T-helper 17 cell (primary cell): ENCODE measurements at places on chromosomes 3 and 15. TPM values are rescaled to one million over a fixed set of nuclear protein-coding genes. Genes with fewer than 3 reads are reported as not detected.

ERC2 gene
- total RNA-seq = 0.21 TPM

RAD54L2 gene
- total RNA-seq = 41.1 TPM

ZBED2 gene
- 0.12 TPM for total RNA-seq

UROC1 gene
- not detected for total RNA-seq

ATP13A4 gene
- total RNA-seq = 3.5 TPM

STARD5 gene
- 4.6 TPM for total RNA-seq

TRPM1 gene
- not detected for total RNA-seq

SYNPR gene
- total RNA-seq = not detected

GOLGA8Q gene
- total RNA-seq = 1.4 TPM

- H3K36me3 ChIP-seq = peaks cover 13% of the 10 kb centered on the region
- DNase-seq = no peak
- no peak overlapping the region for H3K4me3 ChIP-seq
- H3K4me1 ChIP-seq = peaks cover 2% of the 10 kb centered on the region
Measured at GRCh38 chr15:94477913-94478553, 246.7 kb downstream of the MCTP2 start.

DNA sequence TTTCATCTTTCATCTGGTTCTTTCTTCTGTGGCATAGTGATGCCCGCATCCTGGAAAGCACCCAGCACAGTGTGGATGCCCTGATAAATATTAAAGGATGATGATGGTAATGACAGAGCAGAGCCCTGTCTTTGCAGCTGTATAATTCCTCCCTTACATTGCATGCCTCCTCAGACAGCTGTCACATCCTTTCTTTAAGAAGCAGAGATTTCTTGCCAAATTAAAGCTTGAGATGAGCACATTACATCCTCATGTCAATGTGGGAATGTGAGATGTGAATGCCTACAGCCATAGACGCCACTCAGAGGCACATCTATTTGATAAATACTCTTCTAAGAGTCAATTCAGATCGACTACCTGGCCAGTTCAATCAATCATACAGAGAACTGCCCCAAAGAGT lies 642.0 kb downstream of the ZNF385D start:
- no peak overlapping the region for H3K4me3 ChIP-seq
- H3K36me3 ChIP-seq = no peaks in the 10 kb centered on the region
- H3K27ac ChIP-seq = no peak overlapping the region
- DNase-seq = no peak

DNA sequence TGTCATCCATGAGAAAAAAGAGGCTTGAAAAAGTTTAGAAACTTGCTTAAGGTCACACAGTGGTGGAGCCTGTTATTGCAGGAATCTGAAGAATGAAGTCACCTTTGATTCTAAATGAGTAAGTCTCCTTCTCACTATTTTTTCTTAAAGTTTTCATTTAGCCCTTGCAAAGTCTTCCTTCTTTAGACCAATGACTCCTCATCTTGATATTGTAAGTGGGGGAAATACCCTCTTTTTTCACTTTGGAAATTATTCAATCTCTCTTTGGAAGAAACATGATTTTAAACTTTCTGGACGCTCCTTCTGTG lies 787 bp upstream of the SLMAP start:
- H3K27ac ChIP-seq = peak overlapping the region; percentile 72
- H3K27me3 ChIP-seq = no peaks in the 10 kb centered on the region
- DNase-seq = no peak
- peak overlapping the region; percentile 95 for H3K4me3 ChIP-seq

GRCh38 chr3:124995460-124995994 lies 60.3 kb downstream of the HEG1 start:
- peaks cover 4% of the 10 kb centered on the region for H3K36me3 ChIP-seq
- DNase-seq = no peak
- H3K27ac ChIP-seq = no peak overlapping the region
- H3K4me3 ChIP-seq = no peak overlapping the region

DNA sequence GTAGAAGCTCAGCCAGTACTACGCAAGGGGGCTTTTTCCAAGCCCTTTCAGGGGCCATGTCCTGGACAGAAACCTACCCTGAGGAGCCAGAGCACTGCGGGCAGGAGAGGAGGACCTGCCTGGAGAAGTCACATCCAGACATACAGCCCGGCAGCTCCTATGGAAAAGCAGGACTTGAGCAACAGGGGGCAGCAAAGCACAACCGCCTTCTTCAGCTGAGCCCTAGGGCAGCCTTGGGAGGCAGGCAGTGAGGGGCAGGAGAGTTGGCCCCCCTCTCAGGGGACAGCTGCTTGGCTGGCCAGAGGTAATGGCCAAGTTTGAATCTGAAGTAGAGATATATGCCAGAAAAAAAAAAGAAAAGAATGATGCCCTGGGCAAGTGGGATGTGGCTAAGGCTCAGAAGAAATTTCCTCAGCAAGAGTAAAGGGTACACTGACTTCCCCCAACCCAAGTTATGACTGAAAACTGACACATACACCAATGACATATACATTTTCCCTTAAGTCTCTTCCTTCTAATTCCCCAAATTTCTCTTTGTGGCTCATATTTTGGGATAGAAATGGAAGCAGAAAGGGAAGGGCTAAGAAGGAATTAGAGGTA lies 56.9 kb downstream of the CYP19A1 start:
- H3K27ac ChIP-seq = no peak overlapping the region
- H3K4me1 ChIP-seq = no peaks in the 10 kb centered on the region
- peaks cover 36% of the 10 kb centered on the region for H3K27me3 ChIP-seq
- H3K36me3 ChIP-seq = no peaks in the 10 kb centered on the region
- H3K4me3 ChIP-seq = no peak overlapping the region

GRCh38 chr3:74693696-74694393 lies 79.4 kb upstream of the CNTN3 start:
- H3K36me3 ChIP-seq = no peaks in the 10 kb centered on the region
- H3K27ac ChIP-seq = no peak overlapping the region
- H3K4me3 ChIP-seq = no peak overlapping the region
- DNase-seq = no peak
- H3K4me1 ChIP-seq = no peaks in the 10 kb centered on the region
- H3K27me3 ChIP-seq = no peaks in the 10 kb centered on the region

DNA sequence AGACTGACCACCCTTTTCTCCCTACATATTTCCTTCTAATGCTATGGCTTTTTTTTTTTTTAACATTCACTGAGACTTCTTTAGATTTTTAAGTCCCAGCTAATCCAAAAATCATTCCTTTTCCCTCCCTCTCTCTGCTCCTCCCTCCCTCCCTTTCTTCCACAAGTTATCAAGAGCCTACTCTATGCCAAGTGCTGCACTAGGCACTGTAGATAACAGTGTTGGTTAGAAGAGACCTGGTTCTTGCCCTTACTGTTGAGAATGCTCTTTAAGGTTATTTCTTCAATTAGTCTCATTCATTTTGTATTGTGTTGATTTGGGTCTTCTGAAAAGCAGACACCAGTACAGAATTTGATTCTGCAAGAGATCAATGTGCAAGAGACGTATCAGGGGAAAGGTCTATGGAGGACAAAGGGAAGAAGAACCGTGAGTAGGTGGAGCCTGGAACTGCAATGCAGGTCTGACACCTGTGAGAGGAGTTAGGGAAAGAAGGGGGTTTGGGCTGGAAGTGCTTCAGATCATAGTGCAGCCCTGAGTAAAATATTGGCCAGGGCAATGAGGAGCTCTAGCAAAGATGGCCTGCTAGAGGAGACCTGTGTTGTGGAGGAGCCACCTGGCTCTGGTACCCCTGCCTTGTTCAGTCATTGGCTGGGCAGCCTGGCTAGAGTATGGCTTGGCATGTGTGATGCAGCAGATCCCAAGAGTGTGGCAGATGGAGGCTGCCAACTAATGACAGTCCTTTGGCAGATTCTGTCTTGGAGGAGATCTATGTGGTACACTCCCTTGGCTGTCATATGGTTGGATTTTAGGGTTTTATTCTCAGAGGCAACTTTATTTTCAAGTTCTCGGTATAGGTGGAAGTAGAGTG lies 9.7 kb upstream of the PCOLCE2 start:
- H3K36me3 ChIP-seq = peaks cover 2% of the 10 kb centered on the region
- H3K27ac ChIP-seq = no peak overlapping the region
- H3K4me3 ChIP-seq = no peak overlapping the region

DNA sequence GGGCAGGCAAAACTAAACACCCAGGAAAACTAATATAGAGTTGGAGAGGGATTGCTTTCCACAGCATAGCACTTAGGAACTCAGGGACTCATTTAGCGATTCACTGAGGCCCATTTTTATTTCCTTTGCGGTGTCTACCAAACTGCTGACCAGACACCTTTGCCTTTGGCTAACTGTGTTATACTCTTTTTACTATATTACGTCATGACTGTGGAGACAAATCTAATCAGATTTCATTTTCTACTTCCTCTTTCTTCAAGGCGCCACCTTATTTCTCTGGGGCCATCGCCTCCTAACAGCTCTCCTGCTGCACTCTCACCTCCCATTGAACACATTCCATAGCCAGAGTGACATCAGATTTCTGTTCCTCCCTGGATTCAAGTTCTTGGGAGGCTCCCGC lies 215.7 kb upstream of the WNT5A start:
- H3K27ac ChIP-seq = no peak overlapping the region
- H3K36me3 ChIP-seq = no peaks in the 10 kb centered on the region
- no peaks in the 10 kb centered on the region for H3K4me1 ChIP-seq
- H3K4me3 ChIP-seq = no peak overlapping the region
- no peak for DNase-seq

GRCh38 chr3:95351158-95351557 lies 1288.3 kb downstream of the NSUN3 start:
- no peak for DNase-seq
- H3K27ac ChIP-seq = no peak overlapping the region
- H3K4me1 ChIP-seq = no peaks in the 10 kb centered on the region
- no peaks in the 10 kb centered on the region for H3K36me3 ChIP-seq

GRCh38 chr3:191484461-191484860 lies 23.5 kb downstream of the PYDC2 start:
- no peak overlapping the region for H3K27ac ChIP-seq
- no peak overlapping the region for H3K4me3 ChIP-seq
- H3K4me1 ChIP-seq = no peaks in the 10 kb centered on the region
- DNase-seq = no peak

- H3K27me3 ChIP-seq = no peaks in the 10 kb centered on the region
- no peaks in the 10 kb centered on the region for H3K36me3 ChIP-seq
- H3K4me1 ChIP-seq = no peaks in the 10 kb centered on the region
- H3K4me3 ChIP-seq = no peak overlapping the region
- H3K27ac ChIP-seq = no peak overlapping the region
Measured at GRCh38 chr15:35932531-35932930, 386.6 kb upstream of the DPH6 start.

DNA sequence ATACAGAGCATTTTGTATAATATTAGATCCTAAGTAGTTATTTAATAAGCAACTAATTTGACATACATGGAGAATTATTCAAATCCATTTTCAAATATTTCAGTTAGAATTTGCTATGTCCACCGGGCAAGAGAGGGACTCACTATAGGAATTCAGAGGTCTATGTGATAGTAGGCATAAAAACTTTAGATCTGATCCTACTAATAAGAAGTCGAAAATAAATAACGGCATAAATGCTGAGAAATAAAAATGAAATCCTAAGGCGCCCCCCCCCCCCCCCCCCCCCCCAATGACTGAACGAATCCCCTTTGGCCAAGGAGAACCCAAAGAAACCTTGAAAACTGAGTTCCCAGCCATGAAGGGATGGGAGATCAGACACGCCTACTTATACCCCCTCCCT lies 80.6 kb downstream of the ZNF385D start:
- H3K4me1 ChIP-seq = no peaks in the 10 kb centered on the region
- no peak for DNase-seq
- H3K4me3 ChIP-seq = no peak overlapping the region
- H3K27me3 ChIP-seq = no peaks in the 10 kb centered on the region
- H3K36me3 ChIP-seq = no peaks in the 10 kb centered on the region

DNA sequence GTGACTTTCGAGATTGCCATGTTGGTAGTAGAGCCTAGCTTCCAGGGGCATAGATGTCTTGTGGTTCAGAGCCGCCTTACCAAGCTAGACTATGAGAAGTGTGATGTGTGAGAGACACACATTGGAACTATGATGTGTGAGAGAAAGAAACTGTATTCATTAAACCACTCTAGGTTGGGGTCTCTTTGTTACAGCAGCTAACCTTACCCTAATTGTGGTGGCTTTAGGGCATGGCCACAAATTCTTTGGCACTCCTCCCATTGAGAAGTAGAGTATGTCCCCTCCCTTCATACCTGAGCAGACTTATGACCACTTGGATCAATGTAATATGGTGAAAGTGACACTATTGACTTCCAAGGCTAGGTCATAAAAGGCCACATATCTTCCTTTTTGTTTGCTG lies 35.3 kb upstream of the CDV3 start:
- no peak overlapping the region for H3K27ac ChIP-seq
- H3K27me3 ChIP-seq = peaks cover 5% of the 10 kb centered on the region
- no peak overlapping the region for H3K4me3 ChIP-seq
- H3K36me3 ChIP-seq = no peaks in the 10 kb centered on the region

GRCh38 chr3:125357032-125357658 lies 18.0 kb downstream of the ZNF148 start:
- peak overlapping the region; percentile 84 for H3K27ac ChIP-seq
- H3K4me3 ChIP-seq = peak overlapping the region; percentile 84
- peaks cover 9% of the 10 kb centered on the region for H3K36me3 ChIP-seq
- H3K4me1 ChIP-seq = peaks cover 58% of the 10 kb centered on the region

- no peak overlapping the region for H3K4me3 ChIP-seq
- DNase-seq = no peak
- no peak overlapping the region for H3K27ac ChIP-seq
- H3K36me3 ChIP-seq = no peaks in the 10 kb centered on the region
- H3K27me3 ChIP-seq = no peaks in the 10 kb centered on the region
- no peaks in the 10 kb centered on the region for H3K4me1 ChIP-seq
Measured at GRCh38 chr3:55923207-55923606, 436.1 kb upstream of the WNT5A start.

GRCh38 chr3:154590675-154591384 lies 160.8 kb upstream of the GPR149 start:
- DNase-seq = no peak
- no peaks in the 10 kb centered on the region for H3K36me3 ChIP-seq
- no peaks in the 10 kb centered on the region for H3K27me3 ChIP-seq
- no peak overlapping the region for H3K27ac ChIP-seq
- H3K4me3 ChIP-seq = no peak overlapping the region

- peaks cover 2% of the 10 kb centered on the region for H3K36me3 ChIP-seq
- DNase-seq = no peak
- peaks cover 10% of the 10 kb centered on the region for H3K4me1 ChIP-seq
- no peak overlapping the region for H3K27ac ChIP-seq
Measured at GRCh38 chr3:17478673-17479072, 263.8 kb downstream of the TBC1D5 start.

GRCh38 chr3:64238971-64239667 lies 13.9 kb upstream of the PRICKLE2 start:
- no peaks in the 10 kb centered on the region for H3K4me1 ChIP-seq
- no peak for DNase-seq
- no peak overlapping the region for H3K27ac ChIP-seq
- H3K27me3 ChIP-seq = peaks cover 12% of the 10 kb centered on the region

DNA sequence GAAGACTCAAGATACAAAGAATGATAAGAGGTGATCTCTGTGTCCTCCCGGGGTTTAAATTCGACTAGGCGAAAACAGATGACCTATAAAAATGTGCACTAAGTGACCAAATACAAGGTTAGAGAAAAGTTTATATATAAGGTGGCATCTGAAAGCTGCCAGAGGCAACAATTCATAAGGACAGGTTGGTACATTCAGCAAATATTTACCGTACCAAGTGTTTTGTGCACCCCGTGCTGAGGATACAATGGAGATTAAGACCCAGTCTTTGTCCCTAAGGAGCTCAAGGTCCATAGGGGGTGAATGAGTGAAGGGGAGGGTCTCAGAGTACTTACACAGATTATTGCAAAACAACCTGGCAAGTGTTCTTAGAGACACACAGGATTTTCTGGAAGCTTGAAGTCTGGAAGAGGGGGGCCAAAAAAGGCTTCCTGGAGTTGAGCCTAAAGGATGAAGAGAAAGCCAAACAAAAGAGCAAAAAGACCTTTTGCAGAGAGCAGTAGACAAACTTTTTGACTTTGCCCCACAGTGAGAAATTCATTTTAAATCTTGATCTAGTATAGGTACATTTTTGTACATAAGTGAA lies 71.4 kb upstream of the LRIG1 start:
- no peak overlapping the region for H3K4me3 ChIP-seq
- no peaks in the 10 kb centered on the region for H3K36me3 ChIP-seq
- H3K27ac ChIP-seq = no peak overlapping the region
- H3K27me3 ChIP-seq = peaks cover 7% of the 10 kb centered on the region
- DNase-seq = no peak
